Tibial nerve (tissue), 4 donors: ENCODE measurements at places on chromosomes 3 and 15. TPM values are rescaled to one million over a fixed set of nuclear protein-coding genes. Genes with fewer than 3 reads are reported as not detected.
A peak's percentile ranks its signal among the peaks of the same experiment; 100 is the strongest.

GRCh38 chr3:186790261-186790981, 7.0 kb downstream of the EIF4A2 start:
- H3K4me1 ChIP-seq, result peaks cover 17% of the 10 kb centered on the region
- H3K27ac ChIP-seq, result no peak overlapping the region
- DNase-seq, result no peak
- H3K4me3 ChIP-seq, result no peak overlapping the region
- H3K27me3 ChIP-seq, result no peaks in the 10 kb centered on the region

DNA sequence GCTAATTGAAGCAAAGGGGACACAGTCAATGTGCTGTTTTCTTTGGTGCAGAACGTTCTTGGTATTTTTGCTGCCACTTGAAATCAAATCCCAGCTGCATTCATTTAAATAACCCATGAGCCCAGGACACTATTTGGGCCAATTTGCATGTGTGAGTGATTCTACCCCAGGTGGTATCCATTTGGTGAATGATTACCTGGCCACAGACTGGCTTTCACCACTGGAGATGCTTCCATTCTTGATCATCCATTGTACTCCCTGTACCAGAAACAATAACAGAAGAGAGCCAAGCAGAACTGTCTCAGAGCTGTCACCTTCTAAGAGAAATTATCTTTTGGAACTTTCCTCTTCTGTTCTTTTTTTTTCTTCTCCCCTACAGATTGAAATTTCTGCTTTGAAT, 139.7 kb upstream of the RARB start:
- H3K4me3 ChIP-seq, result no peak overlapping the region
- no peak overlapping the region for H3K27ac ChIP-seq
- no peaks in the 10 kb centered on the region for H3K36me3 ChIP-seq
- no peak for DNase-seq
- no peaks in the 10 kb centered on the region for H3K4me1 ChIP-seq

BCL2A1 gene
- total RNA-seq, result 0.59 TPM

SCAANT1 gene
- total RNA-seq, result not detected

DNA sequence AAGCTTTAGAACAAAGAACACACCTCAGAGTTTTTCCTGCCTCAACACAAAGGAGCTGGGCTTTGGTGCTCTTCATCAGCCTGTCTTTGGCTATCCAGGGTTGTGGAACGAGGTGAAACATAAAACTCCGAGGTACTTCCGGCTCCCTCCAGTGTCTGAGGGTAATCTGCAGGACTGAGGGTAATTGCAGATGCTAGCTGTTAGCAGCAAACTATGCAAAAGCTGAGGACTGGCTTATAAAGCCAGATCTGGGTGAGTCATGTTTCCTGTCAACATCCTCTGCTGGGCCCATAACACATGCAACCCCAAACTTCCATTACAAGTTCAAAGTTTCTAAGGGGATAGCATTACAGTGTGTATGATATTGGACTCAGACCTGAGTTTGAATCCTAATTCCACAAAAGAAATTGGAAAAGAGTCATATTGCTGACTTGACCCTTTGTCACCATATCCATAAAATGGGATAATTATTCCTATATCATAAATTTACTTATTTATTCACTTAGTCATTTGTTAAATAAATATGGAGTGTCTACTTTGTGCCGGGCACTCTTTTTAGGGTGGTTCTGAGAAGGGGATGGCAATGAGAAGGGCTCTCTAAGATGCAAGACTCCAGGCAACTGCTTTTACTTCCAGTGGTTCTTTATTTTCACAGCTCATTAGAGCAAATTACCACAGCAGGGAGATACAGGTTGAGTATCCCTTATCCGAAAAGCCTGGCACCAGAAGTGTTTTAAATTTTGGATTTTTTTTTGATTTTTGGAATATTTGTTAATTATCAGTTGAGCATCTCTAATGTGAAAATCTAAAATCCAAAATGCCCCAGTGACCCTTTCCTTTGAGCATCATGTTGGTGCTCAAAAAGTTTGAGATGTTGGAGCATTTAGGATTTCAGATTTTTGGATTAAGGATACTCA, 9.5 kb upstream of the TRIM69 start:
- no peaks in the 10 kb centered on the region for H3K27me3 ChIP-seq
- H3K36me3 ChIP-seq, result no peaks in the 10 kb centered on the region
- peak overlapping the region; percentile 26 for H3K4me3 ChIP-seq
- H3K4me1 ChIP-seq, result peaks cover 28% of the 10 kb centered on the region
- H3K27ac ChIP-seq, result peak overlapping the region; percentile 94

DNA sequence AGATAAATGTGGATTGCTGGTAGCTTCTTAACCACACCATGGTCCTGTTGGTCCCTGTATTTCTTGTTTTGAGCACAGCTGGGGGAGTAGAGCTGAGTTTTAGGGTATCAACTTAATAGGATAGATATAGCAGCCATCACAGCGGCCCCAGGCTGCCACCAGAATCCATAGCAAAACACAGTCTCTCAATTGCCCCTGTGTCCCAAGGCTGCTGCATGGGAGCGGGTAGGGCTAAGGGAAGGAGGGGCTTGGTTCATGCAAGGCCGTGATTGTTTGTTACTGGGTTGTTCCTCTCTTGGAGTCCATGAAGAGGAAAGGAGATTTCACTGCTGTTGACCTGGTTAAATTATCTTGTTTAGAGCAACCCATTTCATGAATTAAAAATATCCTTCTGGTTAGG, 22.1 kb downstream of the ARNT2 start:
- no peak overlapping the region for H3K4me3 ChIP-seq
- no peaks in the 10 kb centered on the region for H3K27me3 ChIP-seq
- H3K27ac ChIP-seq, result no peak overlapping the region
- no peaks in the 10 kb centered on the region for H3K36me3 ChIP-seq

DNA sequence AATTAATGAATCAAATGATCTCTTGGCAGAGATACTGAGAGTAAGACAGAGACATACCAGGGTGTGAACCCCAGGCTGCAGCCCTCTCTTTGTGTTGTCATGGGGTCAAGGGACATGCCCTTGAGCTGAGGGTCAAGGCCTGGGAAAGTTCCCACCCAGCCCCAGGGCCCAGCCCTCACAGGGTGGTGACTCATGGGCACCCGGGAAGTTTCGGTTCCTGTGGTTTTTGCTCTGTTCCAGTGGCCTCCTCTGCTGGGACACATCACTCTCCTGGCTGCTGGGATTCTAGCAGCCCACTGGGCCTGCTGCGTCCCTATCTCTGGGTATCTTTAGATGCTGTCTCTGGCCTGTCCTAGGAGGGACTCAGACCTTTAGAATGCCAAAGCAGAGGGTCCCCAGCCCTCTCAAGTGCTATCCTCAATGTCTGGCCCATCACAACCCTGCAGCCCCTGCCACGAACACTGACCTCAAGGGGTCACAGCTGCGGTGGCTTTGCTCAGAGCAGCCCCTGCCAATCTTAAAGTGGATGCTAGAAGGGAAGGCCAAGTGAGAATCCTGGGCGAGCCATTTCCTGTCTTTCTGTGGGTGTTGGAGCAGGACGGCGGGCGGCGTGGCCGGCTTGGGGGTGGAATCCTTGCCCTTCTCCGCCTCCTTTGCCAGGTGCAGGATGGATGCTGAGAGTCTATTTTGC, 148.4 kb upstream of the TLE3 start:
- no peaks in the 10 kb centered on the region for H3K36me3 ChIP-seq
- H3K27me3 ChIP-seq, result no peaks in the 10 kb centered on the region
- H3K4me1 ChIP-seq, result peaks cover 6% of the 10 kb centered on the region

DNA sequence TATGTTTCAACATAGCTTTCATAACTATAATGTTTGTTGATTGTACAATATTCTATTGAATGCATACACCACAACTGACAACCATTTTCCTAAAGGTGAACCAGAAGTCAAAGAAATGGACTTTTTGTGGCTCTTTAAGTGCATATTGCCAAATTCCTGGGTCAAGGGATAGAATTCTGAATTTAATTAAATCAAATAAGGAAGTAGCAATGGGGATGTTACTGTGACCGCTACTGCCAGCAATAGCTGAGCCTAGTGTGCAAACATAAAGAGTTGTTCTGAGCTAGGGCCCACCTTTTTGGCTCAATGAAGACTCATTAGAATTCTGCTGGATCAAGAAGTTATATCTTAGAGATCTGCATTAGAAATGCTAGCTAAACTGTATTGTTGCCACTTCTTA, 17.3 kb upstream of the KBTBD8 start:
- DNase-seq, result no peak
- no peaks in the 10 kb centered on the region for H3K36me3 ChIP-seq
- no peak overlapping the region for H3K27ac ChIP-seq
- no peaks in the 10 kb centered on the region for H3K4me1 ChIP-seq
- H3K4me3 ChIP-seq, result no peak overlapping the region

DNA sequence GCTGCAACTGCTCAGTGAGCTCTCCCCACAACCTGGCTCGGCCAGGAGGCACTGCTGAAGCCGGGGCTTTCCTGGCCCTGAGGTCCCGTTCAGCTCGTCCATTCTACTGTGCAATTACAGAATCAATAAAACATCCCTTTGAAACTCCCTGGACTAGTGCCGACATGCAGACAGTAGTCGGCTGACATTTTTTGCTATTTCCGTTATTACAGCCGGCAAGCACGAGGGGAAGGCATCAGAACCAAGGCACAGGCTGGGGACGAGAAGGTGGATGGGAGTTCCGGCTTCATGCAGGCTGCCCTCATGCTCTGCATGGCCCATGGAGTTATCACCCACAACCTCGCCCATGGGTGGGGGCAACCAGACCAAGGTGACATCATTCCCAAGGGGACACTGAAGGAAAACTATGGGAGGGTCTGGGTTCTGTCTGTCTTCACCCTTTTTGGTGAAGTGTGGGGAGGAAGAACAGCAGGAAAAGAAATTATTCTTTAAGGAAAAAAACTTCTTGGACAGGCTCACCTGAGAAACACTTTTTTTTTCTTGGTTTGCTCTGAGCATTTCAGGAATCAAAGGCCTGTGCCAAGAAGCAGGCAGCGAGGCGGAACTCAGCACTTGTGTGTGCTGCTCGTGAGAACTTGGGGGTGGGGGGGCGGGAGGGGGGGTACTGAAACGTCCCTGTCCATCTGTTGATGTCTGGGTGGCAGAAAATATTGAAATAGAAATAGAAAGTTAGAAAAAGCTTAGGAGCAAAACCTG, 154.5 kb downstream of the FOXP1 start:
- H3K4me3 ChIP-seq, result peak overlapping the region; percentile 26
- H3K27me3 ChIP-seq, result no peaks in the 10 kb centered on the region

DNA sequence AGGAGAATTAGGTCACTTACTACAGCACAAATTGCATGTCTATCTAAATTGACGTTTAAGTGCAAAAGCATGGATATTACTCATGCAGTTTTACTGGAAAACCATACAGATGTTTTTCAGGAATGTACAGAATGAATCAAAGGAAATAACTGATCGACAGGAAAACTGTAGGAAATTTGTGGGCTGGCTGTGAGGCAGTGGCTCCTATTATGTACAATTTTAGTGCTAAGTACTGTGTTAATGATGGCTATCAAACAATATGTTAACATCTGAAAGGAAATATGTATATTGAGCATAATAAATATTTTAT, 6.9 kb downstream of the NUDT16 start:
- no peak for DNase-seq
- H3K27ac ChIP-seq, result no peak overlapping the region
- H3K36me3 ChIP-seq, result no peaks in the 10 kb centered on the region
- H3K27me3 ChIP-seq, result no peaks in the 10 kb centered on the region
- peaks cover 18% of the 10 kb centered on the region for H3K4me1 ChIP-seq
- H3K4me3 ChIP-seq, result no peak overlapping the region

- no peak overlapping the region for H3K4me3 ChIP-seq
- no peaks in the 10 kb centered on the region for H3K4me1 ChIP-seq
- H3K27me3 ChIP-seq, result no peaks in the 10 kb centered on the region
Observed at GRCh38 chr15:28920781-28921331, 35.1 kb downstream of the APBA2 start.

- DNase-seq, result no peak
- H3K4me1 ChIP-seq, result no peaks in the 10 kb centered on the region
- no peaks in the 10 kb centered on the region for H3K27me3 ChIP-seq
- no peak overlapping the region for H3K27ac ChIP-seq
- H3K4me3 ChIP-seq, result no peak overlapping the region
Observed at GRCh38 chr3:180523040-180523439, 78.9 kb upstream of the TTC14 start.

DUOXA1 gene
- total RNA-seq, result 7.5 TPM

DNA sequence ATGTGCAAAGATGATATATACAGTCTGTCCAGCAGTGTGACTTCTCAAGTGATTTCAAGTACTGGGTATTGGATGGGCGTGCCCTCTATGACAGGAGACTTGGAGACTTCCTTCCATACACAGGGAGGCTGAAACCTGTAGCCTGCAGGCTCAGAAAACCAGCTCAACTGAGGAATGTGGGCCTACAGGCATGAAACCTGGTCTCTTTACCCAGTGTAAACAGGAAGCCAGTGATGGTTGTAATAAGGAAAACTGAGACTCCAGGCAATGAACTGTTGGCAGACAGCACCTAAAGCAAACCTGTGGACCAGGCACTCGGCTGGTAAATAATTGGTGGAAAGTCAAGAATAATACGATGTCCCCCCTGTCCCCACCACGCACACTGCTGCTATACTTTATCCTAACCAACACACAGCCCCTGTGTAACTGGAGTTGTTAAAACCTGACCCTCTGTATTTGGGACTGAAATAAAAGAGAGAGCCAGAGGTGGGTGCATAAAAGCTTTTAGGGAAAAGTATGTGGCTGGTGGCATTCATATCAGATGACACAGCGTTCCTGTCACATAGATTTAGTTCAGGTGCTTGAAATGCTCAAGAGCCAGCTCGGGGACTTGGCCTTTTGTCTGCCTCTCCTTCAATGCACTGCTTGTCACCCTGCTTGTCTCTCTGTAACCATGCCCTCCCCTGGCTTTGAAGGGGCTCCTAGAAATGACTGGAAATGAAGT, 144.7 kb downstream of the TPRG1 start:
- H3K4me3 ChIP-seq, result no peak overlapping the region
- no peaks in the 10 kb centered on the region for H3K27me3 ChIP-seq
- H3K36me3 ChIP-seq, result no peaks in the 10 kb centered on the region

GRCh38 chr15:49038382-49038781, 7.9 kb downstream of the SECISBP2L start:
- H3K4me1 ChIP-seq, result peaks cover 18% of the 10 kb centered on the region
- no peak overlapping the region for H3K27ac ChIP-seq
- DNase-seq, result no peak
- H3K4me3 ChIP-seq, result no peak overlapping the region

DNA sequence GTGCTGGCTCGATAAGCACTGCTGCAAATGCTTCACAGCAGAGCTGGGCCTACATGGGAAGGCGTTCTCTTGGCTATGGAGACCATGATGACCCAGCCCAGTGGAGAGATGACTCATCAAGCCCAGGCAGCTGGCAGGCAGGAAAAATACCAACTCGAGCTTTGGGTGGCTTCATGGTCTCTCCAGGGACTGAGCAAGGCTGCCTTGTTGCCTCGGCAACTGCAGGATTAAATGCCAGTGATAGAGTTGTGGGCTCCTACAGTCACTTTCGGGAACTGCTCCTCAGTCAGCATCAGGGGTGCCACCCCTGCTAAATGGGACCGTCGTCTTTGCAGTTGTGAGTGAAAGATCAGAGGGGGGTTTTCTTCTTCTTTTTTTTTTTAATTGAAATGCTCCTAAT, 54.6 kb upstream of the MYZAP start:
- H3K36me3 ChIP-seq, result no peaks in the 10 kb centered on the region
- no peak for DNase-seq
- H3K4me3 ChIP-seq, result no peak overlapping the region
- H3K27me3 ChIP-seq, result no peaks in the 10 kb centered on the region
- H3K27ac ChIP-seq, result no peak overlapping the region
- H3K4me1 ChIP-seq, result peaks cover 43% of the 10 kb centered on the region
